ENCODE measurements at places on chromosomes 6 and 20.

- no peak for DNase-seq
Observed at GRCh38 chr6:127221201-127221600, 45.5 kb upstream of the RNF146 start.

DNA sequence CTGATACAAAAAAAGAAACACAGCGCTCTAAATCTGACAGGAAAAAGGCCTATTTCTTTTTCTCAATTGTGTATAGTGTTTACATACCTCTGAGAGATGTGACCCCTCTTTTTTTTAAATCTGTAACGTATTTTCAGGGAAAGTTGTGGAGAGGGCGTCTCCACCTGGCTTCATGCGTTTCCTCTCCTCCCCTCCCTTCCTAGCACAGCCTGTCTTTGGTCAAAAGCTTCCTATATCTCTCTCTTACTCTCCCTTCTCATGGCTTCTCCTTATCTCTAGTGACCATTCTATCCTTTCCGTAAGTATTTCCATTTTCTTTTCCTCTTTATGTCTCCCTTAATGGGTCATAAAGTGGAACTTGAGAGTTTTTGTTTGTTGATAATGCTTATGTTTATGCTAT, 458.9 kb downstream of the HACE1 start:
- DNase-seq = no peak

DNA sequence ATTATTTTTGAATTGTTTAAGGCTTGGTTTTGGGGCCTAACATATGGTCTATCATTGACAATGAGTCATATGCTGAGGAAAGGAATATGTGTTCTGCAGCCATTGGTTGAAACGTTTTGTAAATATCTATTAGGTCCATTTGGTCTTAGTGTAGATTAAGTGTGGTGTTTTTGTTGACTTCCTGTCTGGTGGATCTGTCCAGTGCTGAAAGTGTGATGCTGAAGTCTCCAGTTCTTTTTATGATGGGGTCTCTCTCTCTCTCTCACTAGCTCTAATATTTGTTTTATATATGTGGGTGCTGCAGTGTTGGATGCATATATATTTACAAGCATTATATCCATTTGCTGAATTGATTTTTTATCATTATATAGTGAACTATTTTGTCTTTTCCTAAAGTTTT, 727.2 kb downstream of the KHDRBS2 start:
- DNase-seq = no peak

DNA sequence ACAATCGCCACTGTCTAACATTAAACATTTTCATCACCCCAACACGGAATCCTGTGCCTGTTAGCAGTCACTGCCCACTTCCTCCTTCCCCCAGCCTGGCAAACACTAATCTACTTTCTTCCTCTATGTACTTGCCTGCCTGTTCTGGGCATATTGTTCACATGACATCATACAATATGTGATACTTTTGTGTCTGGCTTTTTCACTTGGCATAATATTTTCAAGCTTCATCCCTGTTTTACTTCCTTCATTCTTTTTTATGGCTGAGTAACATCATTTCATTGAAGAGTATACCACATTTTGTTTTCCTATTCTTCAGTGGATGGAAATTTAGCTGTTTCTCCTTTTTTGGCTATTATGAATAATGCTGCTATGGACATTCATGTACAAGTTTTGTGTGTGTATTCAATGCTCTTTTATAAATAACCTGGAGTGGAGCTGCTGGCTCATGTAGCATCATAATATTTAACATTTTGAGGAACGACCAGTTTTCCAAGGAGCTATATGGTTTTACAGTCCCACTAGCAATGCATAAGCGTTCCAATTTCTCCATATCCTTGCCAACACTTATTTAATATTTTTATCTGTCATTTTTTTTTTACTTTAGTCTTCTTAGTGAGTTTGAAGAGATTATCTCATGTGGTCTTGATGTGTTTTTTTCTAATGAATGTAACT, 360.1 kb downstream of the HDGFL1 start:
- DNase-seq = no peak

- DNase-seq = no peak
Observed at GRCh38 chr6:52053038-52053695, 34.2 kb downstream of the PKHD1 start.

DNA sequence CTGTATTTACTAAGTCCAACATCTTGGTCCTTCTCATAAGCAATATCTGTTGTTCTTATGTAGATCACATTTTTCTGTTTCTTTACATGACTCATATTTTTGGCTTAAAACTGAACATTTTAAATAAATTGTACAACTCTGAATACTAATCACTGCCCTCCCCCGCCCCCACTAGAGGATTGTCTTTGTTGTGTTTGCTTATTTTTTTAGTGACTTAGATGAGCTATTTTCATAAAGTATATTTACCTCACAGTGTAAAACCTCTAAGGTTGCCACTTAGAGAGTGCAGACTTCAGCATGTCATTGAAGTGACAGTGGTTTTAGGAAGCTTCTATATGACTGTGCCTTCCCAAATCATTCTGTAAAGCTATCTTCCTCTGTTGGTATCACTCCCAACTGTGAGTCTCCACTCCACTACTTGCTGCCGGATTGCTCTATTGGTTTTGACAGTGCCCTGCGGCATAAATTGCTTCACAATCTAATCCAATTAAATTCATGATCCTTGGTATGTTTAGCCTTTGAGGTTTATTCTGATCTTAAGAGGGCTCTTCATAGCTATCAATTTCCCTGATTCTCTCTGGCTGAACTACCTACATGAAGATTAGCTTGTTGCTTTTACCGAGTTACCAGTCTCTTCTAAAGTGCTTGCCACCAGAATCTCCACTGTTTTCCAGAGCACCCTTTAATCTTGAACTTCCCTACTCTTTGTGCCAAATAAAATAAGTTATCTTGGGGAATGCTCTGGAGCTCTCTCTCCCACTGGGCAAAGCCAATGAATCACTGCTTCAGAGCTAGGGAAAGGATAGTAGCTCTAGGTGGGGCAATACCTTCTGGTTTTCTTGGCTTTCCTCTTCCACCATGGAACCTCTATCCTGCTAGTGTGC, 33.0 kb downstream of the SPTLC3 start:
- DNase-seq = no peak

- DNase-seq = no peak
Observed at GRCh38 chr20:63344616-63345327, 16.4 kb downstream of the CHRNA4 start.

- DNase-seq = no peak
Observed at GRCh38 chr20:56762829-56763228, 133.7 kb downstream of the TFAP2C start.

DNA sequence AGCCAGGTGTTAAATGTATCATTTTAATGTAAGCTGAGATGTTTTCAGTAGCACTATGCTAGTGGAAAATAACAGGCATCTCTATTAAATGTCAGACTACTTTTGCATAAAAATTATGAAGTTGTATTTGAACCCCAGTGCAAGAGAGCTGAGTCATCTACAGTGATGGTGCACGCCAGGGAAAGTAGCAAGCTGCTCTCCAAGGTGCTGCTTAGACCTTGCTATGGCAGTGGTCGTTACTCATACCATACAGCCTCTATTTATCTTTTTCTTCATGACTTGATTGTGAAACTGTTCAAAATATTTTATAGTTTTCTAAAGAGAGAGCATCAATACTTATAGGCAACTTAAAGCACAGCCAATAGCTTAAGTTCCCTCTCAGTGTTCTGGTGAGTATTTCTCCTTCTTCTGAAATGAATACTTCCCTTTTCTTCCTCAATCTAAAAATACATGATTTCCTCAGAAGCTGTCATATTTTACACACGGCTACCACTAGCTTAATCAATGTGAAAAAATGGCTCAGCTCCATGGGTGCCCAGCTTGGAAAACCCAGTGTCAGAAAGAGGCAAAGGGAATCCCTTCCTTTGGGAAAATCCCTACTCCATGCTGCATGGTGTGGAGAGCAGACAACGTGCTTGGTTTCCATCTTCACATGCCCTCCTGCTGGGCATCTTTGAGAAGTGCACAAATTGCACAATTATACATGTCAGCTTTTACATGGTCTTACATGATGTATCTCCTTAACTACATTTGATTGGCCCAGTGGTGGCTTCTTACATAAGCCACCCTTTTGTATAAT, 105.6 kb downstream of the ELOVL4 start:
- DNase-seq = no peak

- DNase-seq = no peak
Observed at GRCh38 chr6:132079286-132079685, 128.1 kb upstream of the CCN2 start.

DNA sequence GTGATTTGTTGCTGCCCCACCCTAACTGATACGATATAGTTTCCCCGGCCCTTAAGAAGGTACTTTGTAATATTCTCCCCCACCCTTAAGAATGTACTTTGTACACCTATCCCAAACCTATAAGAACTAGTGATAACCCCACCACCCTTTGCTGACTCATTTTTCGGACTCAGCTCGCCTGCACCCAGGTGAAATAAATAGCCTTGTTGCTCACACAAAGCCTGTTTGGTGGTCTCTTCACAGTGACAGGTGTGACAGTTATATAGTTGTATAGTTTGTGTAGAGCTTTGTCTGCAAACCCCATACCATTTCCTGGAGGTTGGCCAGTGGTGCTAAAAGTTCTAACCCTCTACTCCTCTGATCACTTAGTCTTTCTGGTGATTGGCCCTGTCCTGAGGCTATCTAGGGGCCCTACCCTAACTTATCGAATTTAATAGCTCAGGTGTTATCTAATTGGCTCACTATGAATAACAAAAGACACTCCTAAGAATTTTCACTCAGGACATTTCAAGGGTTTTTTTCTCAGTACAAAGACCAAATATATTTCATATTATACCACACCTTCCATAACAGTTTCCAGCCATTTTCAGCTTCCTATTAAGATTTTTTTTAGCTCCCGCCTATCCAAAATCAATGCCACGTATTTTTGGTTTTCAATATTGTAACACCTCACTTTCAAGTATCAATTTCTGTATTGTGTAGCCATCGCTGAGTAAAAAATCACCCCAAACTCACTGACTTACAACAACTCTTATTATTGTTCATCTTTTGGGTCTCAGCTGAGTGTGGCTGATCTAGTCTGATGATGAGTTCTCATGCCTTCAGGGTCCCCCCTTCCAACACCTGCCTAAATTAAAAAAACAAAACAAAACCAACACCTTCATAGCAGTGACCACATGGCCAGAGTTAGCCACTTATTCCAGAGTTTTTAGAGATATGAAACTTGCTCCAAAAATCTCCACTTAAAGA, 9.8 kb upstream of the BTN1A1 start:
- no peak for DNase-seq

DNA sequence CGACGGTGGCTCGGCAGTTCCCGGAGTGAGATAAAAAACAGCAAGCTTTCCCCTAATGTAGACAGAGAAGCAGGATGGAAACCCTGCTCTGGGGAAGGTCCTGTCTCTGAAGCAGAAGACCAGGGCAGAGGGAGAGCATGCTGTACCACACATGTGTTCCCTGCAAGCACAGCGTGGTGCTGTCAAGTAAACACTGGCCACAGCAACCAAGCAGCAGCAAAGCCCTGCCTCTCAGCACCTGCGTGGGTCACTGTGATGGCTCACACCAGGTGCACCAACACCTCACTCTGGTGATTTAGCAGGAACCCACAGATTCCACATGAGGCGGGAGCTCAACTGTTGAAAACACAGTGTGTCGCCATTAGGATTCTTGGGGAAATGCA, 65.2 kb upstream of the TXNDC5 start:
- no peak for DNase-seq

GRCh38 chr6:47836046-47836445, 54.2 kb downstream of the OPN5 start:
- DNase-seq = no peak

DNA sequence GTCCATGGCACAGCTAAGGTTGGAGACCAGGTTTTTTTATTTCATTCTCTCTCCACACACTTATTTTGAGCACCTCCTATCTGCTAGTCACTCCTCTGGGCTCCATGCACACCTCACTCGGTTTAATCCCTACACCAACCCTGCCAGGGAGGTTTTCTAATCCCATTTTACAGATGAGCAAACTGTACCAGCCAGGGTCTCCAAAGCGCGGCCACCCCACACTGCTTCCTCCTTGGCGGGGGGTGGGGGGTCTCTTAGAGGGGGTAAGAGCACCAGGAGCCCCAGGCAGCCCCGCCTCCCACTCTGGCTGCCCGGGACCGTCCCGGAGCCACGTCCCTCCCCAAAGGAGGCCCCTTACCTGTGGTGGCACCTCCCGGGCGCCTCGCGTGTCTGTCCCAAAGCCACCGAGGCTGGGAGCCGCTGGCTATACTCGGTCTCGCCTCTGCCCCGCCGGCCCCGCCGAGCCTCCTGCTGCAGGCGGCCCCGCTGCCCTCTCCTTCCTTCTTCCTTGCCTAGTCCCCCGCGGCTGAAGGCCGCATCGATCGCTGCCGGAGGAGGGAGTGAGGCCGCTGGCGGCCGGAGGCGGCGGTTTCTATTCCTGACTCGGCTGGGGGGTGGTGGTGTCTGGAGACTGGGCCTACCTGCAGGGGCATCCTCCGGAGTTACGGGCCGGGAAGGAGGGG, at the start of gene KCNS1:
KCNS1 (minus strand) TSS at position 565 of the 683 bp plus-strand sequence. CDS start 1,891 bp downstream, outside the sequence.
- no peak for DNase-seq

GRCh38 chr6:169665289-169665688, 36.5 kb downstream of the WDR27 start:
- no peak for DNase-seq

DNA sequence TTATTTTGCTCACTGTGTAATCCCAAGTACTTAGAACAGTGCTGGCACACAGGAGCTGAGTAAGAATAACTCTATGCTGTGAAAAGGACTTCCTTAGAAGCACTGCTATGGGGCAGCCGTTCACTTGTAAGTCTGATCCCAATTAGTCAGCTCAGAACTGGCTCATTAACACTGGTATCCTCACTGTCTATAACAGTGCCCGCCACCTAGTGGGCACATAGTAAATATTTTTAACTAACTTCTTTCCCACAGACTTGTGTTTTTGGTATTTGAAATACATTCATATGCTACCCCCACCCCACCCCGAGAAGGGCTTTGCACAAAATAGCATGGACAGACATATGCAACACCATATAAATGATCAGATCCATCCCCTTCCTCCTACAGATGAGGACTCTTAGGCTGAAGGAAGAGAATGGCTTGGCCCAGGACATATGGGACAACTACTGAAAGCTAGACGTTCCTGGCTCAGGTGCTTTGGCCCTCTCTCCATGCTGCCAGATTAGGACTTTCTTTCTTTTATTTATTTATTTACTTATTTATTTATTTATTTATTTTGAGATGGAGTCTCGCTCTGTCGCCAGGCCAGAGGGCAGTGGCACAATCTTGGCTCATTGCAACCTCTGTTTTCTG, 47.1 kb downstream of the DST start:
- DNase-seq = no peak
